AG08396 (cell line): ENCODE measurements at places on chromosomes 1 and 21.

DNA sequence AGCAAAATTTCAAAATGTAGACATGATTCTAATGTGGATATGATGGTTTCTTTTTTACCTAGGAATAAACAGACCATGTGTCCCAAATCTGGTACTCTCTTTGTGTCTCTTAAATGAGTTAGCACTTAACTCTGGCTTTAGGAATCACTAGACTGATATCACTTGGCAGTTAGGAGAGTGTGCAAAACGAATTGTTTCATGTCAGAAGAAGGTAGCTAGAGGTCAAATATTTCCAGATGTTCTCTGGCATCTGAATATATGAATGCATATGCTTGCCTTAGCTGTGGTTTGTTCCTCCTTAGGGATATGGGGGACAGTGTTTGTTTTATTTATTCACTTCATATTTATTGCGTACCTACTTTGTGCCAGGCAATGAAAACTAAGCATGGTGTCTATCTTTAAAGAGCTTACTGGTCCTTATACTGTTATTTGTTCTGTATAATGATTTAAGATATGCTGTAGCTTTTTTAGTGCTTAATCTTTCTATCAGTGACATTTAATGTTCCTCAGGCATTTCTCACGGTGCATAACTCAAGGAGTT lies 65.2 kb downstream of the LRRC8C start:
- no peak for DNase-seq

- DNase-seq = no peak
These were observed 136.0 kb upstream of the NGF start for GRCh38 chr1:115473986-115474565.

- DNase-seq = peak; percentile 9
These were observed 125.2 kb downstream of the MAGI3 start for GRCh38 chr1:113515498-113515897.

DNA sequence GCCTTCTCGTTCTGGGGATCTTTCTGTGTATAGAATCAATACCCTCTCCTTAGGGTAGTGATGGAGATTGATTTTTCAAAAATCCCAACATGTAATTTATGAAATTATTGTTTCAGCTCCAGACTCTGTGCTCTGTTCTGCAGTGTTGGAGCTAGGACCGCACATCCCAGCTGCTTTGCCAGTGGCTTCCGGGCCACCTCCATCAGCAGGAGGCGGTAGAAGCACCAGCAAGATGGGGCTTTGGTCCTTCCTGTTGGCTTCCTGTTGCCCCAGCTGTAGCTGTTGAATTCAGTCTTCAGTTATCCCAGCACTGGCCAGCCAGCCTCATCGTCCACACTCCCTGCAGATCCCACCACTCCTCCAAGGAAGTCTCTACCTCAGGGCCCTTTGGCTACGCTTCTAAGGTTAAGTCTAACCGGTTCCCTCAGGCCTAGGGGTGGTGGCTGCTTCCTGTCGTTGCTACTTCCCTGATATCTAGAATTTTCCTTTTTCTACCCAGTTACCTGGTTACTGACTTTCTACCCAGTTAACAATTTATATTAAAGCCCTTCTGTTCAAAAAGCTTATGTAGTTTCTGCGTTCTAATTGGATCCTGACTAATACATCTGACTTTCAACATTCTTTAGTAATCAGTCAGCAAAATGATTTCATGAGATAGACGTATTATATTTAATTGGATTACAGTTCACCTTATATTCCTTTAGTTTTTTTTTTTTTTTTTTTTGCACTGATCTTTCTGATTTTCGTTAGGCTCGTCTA lies 24.6 kb downstream of the GALNT2 start:
- DNase-seq = no peak

- DNase-seq = no peak
These were observed 66.3 kb upstream of the PRDX6 start for GRCh38 chr1:173410794-173411236.

DNA sequence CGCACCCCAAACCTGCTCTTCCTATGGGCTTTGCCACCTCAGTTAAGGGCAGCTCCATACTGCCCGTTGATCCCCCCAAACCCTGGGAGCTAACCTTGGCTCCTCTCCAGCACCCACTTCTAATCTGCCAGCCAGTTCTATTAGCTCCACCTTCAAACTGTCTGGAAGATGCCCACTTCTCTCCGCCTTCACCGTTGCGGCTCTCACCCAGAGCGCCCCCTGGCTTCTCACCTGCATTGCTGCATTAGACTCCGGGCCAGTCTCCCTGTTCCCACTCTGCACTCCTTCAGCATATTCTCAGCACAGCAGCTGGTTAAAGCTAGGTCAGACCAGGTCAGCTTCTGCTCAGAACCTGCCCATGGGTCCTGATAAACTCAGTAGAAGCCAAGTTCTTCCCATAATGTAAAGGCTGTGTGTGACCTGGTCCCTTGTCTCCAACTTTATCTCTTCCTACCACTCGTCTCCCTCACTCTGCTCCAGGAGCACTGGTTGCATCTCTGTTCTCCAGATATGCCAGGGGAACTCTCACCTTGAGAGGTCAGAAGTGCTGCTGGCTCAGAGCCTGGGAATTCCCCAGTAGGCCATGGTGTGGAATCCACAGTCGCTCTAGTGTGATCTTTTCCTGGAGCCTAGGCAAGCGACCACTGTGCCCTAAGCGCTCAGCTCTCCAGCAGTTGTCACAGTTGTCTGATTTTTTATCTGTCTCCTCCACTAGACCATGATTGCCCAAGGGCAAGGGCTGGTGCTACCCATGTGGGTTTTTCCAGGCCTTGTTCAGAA lies 150.3 kb downstream of the HMGB4 start:
- peak; percentile 57 for DNase-seq

DNA sequence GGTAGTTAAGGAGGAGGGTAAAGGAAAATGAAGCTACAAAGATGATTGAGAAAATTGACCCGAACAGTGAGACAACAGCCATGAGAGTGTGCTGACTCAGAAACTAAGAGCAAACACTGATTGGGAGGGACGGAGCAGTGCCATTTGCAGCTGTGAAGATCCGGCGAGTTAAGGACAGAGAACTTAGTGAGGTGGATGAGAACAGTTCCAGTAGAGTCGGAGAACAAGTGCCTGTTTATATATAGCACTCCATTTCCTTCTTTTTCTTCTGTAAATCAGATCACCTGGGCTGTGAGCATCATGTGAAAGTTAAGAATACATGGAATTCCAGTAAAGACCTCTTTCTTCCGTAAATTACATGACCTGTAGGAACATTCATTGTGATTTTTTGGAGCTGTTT lies 145.7 kb downstream of the KCNK2 start:
- no peak for DNase-seq

GRCh38 chr1:111965781-111966443 lies 23.6 kb downstream of the KCND3 start:
- no peak for DNase-seq
